ENCODE measurements at places on chromosomes 6 and 20.

- no peak for DNase-seq
Observed at GRCh38 chr6:5905431-5906339, 101.0 kb downstream of the NRN1 start.

DNA sequence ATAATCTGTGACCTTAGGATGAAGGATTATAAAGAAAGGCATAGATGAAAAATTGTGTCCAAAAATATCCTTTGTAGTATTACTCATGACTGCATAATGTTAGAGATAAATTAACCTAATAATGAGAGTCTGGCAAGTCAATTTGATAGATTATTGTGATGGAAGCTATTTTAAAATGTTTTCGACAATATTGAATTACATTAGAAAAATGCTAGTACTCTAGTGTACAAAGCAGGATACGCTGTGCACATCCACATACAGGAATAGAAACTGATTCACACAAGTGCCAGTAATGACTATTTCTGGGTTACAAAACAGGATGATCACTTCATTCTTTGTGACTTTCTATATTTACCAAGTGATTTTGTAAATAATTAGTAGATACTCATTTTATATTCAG lies 3.3 kb downstream of the SLC17A2 start:
- DNase-seq: no peak

GRCh38 chr6:53857318-53858094 lies 62.7 kb downstream of the LRRC1 start:
- no peak for DNase-seq

DNA sequence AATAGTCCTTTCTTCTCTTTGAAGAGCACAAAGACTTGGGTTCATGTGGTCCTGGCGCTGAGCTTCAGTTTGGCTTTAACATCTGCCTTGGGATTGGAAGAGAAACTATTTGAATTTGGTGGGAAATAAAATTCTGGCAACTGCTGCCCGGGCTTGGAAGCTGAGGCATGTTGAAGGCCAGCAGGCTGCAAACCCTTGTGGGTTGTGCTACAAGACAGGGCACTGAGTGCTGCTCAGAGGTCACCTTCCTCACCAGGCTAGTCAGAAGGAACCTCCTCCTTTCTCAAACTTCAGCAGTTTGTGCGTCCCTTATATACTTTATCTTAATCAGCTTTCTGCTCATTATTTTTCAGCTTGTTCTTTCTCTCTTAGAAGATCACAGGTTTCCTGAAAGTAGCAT lies 238.4 kb upstream of the TBX18 start:
- no peak for DNase-seq

- no peak for DNase-seq
Observed at GRCh38 chr6:38774929-38775707, 60.0 kb downstream of the DNAH8 start.

- no peak for DNase-seq
Observed at GRCh38 chr6:46290421-46291274, 119.9 kb upstream of the ENPP5 start.
